ENCODE measurements at places on chromosomes 1 and 21.

DNA sequence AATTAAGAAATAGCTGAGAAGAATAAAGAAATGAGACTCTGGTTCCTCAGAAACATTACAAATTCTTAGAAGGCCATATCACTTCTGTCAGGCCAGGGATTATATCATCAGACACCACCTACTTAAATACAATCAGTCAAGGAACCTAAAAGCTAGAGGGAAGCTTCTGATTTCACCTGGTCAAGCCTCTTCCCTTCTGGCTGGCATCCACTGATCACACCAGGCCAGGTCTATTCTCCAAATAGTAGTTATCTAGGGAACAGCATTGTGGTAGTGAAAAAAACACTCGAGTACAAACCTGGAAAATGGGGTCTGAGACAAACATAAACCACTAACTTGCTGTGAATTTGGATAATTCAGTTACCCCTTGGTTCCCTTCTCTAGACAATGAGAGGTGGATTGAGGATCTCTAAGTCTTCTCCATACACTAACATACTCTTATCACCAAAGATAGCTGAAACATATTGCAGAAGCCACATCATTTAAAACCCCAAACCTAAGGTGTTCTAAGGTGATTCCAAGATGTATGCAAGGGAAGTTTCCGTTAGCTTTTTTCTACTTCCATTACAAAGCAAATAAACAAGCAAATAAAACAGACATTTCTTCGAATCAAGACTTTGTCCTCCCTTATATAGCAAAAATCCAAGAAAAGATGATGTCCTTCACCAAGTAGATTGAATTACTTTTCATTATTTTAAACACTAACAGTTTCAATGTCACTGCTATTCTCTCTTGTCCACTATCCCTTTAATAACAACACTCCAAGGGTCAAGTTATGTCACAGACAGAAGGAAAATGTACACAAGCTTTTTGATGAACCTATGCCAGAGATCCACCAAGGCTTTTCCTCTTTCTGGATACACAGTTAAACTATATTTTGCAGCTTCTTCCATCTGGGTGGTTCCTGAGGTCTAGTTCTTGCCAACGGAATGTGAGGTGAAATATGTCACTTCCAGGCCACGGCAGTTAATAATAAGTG lies 212.9 kb downstream of the KCNH1 start:
- no peak for DNase-seq

GRCh38 chr1:119587341-119587740 lies 60.7 kb downstream of the ZNF697 start:
- DNase-seq = no peak

DNA sequence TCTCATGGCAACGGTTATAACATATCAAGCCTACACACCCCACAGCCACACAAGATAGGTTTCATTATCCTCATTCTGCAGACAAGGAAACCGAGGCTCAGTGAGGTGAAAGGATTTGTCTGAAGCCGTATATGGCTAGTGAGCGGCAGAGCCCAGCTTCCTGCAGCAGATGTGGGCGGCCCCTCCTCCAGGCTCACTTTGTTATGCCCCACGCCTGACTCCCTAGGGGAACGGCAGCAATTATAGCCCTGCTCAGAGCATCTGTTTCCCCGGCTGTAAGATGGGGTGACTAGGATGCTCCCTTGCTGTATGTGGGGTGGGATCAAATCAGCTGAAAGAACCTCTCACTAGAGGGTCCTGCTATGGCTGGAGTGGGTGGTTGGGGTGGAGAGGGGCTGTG lies 22.1 kb downstream of the GRHL3 start:
- DNase-seq = no peak

- no peak for DNase-seq
Observed at GRCh38 chr1:248631354-248632008, 3.4 kb downstream of the OR2T11 start.

GRCh38 chr1:26138974-26139558 lies 19.8 kb upstream of the FAM110D start:
- DNase-seq = no peak

DNA sequence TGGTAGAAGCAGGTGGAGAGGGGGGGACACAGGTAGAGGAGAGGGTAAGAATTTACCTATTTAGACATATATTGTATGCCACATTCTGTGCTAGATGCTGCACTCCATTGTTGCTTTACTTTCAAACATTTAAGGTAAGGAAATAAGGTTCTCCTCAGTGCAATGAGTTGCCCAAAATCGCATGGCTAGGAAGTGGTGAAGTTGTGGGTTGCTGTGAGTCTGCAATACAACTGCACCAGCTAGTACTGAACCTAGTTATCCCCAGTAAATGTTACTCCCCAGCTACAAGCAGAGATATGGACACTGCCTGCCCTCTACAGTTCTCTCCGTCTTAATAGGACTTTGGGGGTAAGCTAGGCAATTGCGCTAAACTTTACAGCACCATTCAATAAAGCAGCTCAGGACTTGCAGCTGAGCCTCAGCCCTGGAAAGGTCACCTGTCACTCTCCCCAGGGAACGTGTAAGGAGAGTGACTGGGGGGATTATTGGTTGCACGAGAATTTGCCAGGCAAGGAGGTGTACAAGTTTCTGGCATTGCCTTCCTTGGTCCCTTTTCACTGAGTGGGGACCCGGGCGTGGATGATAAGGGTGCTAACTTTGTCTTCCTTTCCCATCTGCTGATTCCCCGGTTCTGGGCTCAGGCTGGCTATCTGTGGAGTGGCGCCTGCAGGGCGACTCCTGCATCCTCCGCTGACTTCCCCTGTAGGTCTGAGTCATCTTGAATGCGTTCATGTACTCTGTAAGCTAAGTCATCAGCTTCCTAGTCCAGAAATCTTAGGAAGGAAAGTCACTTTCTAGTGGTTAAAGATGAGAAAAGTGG lies 71.3 kb upstream of the CNTN2 start:
- no peak for DNase-seq
